ENCODE measurements at places on chromosomes 2 and 18. TPM values are rescaled to one million over a fixed set of nuclear protein-coding genes. Genes with fewer than 3 reads are reported as not detected.
A peak's percentile ranks its signal among the peaks of the same experiment; 100 is the strongest.

GRCh38 chr2:56128235-56128634, 55.6 kb upstream of the CCDC85A start:
- no peak for DNase-seq

DNA sequence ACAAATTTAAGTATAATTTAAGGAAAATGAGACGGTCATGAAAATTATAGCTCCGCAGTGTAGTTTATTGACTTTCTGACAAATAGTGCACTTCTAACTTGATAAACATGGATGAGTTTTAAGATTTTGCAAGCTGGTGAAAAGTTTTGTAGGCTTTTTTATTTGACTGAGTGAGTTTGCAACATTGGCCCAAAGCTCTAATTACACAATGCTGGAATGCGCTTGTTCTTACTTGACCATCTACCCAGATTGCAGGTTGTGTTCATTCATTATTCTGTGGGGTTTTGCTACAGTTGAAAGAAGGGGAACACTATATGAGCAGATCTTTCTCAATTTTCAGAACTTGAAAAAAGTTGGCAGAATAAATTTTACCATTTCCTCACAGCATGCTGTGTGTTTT, 13.5 kb downstream of the SPOPL start:
- DNase-seq: no peak

GRCh38 chr2:217045700-217046475, 186.0 kb upstream of the TNP1 start:
- DNase-seq: no peak

- no peak for DNase-seq
These were observed 23.0 kb downstream of the FAM110C start for GRCh38 chr2:23283-23682.

GRCh38 chr2:240213476-240214421, 73.3 kb upstream of the OTOS start:
- DNase-seq: no peak

DNA sequence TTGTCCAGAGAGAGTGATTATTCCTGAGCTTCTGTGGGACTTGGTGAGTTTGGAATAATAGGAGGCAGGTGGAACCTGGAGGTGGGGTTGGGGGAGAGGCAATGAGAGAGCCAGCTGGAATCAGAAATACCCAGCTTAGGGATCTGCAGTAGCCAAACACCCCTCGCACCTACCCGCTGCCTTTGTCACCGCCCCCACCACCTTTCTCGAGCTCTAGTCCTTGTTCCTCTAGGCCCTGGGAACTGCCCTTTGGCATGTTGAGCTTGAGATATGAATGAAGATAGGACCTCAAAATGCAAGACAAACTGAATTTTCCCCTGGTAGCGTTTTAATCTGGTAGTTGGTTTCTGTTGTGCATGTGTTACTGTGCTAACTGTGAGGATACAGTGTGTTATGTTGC, 242.9 kb downstream of the PTPRM start:
- DNase-seq: no peak

GRCh38 chr2:165443511-165443910, 26.0 kb upstream of the CSRNP3 start:
- DNase-seq: no peak

- no peak for DNase-seq
These were observed 155.1 kb downstream of the SS18 start for GRCh38 chr18:25935356-25935755.

GRCh38 chr2:179991344-179991743, 15.8 kb downstream of the CWC22 start:
- no peak for DNase-seq

DNA sequence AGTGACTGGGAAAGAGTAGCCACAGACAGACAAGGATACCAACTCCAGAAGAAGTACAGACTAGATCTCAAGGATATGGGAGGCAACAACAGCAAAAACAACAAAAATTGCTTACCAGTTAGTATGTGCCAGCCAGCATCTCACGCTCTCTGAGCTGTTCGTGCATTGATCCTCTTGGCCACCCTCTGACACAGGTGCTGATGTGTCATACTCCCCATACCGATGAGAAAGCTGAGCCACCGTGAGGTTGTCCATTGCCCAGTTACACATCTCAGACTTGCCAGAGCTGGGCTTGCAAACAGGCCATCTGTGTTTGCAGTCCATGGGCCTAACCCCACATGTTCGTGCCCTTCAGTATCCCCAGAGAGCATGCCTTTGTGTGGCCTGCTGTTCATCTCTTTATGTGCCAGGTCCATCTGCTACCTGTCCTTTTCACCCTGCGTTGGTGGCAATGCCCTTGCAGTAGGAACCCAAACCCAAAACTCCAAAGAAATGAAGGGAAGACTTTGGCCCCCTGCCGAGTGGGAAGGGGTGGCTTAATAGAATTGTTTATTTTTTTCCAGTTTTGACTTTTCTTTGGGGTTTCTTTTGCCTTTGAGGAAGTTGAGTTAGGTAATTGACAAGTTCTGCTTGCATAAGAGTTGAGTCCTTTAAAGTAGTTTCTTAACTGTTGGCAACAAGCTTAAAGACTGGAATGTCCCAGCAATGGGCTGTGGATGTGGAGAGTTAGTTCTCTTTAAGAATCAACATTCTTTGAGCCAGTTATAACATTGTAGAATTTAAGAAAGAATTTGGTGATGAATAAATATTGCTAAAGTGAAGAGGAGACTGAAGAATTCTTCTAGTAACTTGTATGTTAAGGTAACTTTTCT, 46.7 kb downstream of the LYPD6B start:
- no peak for DNase-seq

DNA sequence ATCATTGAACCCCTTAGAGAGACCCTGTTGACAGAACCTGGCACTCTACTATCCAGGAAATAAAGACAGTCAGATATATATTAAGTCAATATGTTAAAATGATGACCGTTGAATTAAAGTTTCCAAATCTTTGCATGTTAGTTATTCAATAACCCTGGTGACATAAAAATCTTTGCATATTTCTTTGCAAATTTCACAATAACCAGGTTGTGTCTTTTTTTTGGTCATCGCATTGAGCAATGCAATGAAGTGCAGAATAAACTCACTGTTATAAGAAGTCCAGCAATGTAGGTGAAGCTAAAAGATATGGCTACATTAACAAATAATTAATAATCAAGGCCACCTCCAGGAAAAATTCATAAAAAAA, 596.9 kb downstream of the NYAP2 start:
- no peak for DNase-seq

GRCh38 chr2:167652401-167652800, 595.0 kb downstream of the STK39 start:
- no peak for DNase-seq

DNA sequence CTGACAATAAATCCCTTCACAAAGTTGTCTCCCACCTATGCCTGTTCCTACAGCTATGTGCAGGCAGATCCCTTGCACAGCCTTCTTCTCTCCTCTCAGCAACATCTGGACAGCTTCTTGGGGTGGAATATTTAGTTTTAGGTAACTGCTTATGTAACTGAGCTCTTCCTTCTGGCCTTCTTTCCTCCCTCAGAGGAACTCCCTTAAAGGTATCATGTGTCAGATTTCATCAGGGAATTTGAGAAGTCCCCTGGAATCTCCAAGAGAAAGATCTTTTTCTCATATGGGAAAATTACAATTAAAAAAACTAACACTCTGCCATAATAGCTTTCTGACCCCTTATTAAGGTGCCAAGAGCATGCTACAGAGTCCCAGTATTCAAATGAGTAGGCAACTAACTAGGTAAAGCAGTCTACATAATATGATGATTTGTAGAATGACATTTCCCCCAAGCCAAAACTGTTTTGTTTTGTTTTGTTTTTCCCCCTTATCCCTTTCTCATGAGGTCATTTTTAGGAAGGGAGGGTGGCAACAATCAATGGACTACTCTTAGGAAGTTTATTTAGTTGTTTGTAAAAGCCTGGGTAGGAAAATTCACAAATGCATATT, 2.4 kb downstream of the TMEM200C start:
- no peak for DNase-seq

GRCh38 chr2:138964418-138964817, 184.2 kb upstream of the NXPH2 start:
- DNase-seq: no peak

GRCh38 chr18:27942706-27943105, 234.2 kb downstream of the CDH2 start:
- DNase-seq: no peak

DNA sequence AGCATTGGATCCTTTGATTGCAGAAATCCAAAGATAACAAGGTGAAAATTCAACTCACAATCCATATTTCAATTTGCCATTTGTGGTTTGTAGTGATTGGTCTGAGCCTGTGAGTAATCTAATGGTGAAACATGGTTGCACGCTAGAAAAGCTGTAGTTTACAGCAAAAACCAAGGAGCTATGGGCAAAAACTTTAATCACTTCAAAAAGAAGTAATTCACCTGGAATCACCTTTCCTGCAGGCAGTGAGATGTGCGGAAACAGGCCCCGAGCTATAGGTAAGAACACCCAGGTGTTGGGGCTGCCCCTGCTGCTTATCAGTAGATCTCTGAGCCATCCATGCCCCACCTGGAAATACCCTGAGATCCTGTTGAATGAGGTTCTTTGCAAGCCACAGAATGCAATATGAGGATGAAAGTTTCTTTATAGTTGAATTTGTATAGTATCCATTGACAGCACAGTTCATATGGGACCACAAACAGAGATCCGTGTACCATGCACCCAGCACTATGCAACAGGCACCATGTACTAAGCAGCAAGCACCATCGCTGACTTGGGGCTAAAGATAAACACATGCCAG, 208.2 kb downstream of the SPP2 start:
- no peak for DNase-seq

DNA sequence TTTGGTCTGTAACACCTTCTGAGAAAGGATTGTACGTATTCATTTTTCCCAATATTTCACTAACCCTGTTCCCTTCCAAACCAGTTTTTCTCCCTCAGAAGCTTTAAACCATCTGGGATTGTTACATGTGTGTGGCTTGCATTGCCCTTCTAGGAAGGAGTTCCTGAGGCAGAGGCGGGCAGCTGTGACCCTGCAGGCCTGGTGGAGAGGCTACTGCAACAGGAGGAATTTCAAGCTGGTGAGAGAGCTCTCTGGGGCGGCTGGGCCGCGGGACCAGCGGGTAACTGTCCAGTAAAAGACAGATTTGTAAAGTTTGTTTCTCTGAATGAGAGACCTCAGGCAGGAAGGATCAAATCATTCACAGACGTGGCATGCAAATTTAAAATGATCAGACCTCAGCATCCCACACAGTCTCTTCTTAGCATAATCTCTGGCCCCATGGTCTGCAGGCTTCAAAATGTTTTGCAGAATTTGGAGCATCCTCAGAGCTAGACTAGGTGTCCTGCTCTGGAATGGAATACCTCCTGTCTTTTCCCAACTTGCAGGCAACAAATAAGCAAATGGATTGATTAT, 40.2 kb upstream of the GPR17 start:
- DNase-seq: no peak

- DNase-seq: no peak
These were observed 47.1 kb downstream of the SLC4A1AP start for GRCh38 chr2:27710640-27711430.

DNA sequence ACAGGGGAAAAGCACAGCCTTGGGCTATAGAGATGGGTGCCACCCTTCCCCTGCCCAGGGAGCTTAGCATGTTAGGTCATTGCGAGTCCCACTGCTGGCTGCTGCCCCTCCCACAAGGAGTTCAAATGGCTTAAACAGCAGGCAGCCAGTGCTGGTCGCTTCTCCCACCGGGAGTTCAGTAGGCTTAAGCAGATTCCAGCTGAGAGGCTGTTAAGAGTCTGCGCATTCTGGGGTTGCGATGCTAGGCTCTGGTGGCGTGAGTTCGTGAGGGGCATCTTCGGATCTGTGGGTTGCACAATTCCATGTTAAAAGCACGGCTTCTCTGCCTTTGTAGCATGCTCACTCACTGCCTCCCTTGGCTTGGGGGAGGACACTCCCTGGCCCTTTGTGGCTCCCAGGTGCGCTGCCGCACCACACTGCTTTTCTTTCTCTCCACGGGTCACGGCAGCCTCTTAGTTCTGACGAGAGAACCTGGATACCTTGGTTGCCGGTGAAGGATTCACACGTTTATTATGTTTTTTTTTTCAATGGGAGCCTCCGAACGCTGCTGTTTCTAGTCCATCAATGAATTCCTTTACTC, 93.2 kb downstream of the UNC80 start:
- no peak for DNase-seq

DNA sequence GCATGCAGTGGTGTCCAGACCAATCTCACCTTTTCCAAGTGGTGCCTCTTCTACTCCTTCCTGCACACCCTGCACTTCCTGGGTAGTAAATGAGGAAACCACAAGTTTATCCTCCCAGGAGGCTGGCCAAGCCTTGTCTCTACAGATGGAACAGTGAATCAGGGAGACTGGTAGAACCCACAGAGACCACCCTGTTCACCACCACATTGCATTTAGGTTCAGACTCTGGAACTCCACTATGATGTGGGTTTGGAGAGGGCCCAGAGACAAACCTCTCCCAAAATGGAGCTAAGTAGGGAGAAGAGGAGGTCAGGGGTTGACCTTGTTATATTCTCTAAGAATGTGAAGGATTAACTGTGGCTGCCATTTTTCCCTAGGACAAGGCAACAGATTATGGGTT, 102.8 kb upstream of the FZD7 start:
- no peak for DNase-seq

- DNase-seq: peak; percentile 30
These were observed 74.1 kb downstream of the CABYR start for GRCh38 chr18:24212939-24213338.

DNA sequence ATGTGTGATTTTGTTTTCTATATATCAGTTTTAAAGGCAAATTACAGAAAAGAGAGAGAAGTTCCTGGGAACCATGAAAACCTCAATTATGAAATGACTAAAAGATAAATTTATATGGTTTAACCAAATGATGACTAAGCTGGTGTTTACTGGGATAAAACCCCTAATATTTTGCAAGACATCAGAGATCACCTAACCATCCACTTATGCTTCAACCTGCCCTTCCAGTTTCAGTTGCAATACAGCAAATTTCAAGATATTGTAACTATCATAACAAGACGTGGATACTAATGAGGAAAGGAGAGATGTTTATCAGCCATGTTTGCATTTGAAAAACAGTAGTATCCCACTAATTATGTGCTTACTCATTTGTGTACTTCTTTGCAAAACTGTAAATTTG, 108.2 kb downstream of the GAREM1 start:
- no peak for DNase-seq

DNA sequence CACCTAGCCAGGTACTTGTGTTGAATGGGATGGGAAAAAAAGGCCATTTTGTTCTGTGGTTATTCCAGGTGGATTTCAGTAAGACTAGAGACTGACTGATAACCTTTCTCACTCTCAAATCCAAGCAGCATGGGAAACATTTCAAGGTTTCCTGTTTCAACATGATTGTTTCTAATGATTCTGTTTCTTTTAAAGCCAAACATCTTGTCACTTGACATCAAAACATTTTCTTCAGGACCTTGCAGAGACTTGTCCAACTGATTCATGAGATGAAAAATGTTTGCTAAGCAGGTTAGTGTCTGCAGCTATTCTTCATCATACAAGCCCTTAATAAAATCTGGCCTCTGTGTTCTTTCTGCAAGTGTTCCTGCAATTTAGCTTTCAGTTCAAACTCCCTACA, 456.5 kb upstream of the CWC22 start:
- peak; percentile 36 for DNase-seq

- no peak for DNase-seq
These were observed 47.1 kb downstream of the ACSL3 start for GRCh38 chr2:222907790-222908441.

Gene CIB4
- total RNA-seq: not detected

Gene ABCG8
- total RNA-seq: not detected

Gene ARHGEF4
- 48.5 TPM for total RNA-seq

Gene TRABD2A
- total RNA-seq: not detected

Gene RTP5
- total RNA-seq: not detected

Gene CREG2
- total RNA-seq: 0.92 TPM

Gene TDRD15
- total RNA-seq: not detected

Gene DLGAP1
- 4.4 TPM for total RNA-seq

Gene GPR35
- total RNA-seq: 1.1 TPM

Gene TMEM198
- total RNA-seq: 2.9 TPM

Gene GDF7
- 0.82 TPM for total RNA-seq

Gene MOGAT1
- total RNA-seq: not detected

Gene PDE1A
- total RNA-seq: 6.2 TPM
